ENCODE measurements at places on chromosomes 1 and 21.

DNA sequence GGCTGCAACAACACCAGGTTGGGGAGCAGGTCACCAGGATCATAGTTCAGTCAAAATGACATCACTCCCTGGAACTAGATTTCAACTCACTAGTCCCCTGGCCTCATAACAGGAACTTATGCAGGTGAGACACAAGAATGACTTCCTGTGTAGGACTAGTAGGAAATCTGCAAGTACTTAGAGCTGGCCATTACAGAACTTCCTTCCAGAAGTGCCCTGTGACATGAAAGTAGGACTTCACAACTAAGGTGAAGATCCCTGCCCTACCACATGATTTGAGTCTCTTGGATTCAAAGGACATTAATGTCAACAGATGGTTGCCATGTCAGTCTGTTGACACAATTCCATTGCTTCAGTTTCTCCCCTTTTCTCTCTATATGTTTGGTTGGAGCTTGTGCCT, 223.1 kb downstream of the RPS6KC1 start:
- DNase-seq = no peak

DNA sequence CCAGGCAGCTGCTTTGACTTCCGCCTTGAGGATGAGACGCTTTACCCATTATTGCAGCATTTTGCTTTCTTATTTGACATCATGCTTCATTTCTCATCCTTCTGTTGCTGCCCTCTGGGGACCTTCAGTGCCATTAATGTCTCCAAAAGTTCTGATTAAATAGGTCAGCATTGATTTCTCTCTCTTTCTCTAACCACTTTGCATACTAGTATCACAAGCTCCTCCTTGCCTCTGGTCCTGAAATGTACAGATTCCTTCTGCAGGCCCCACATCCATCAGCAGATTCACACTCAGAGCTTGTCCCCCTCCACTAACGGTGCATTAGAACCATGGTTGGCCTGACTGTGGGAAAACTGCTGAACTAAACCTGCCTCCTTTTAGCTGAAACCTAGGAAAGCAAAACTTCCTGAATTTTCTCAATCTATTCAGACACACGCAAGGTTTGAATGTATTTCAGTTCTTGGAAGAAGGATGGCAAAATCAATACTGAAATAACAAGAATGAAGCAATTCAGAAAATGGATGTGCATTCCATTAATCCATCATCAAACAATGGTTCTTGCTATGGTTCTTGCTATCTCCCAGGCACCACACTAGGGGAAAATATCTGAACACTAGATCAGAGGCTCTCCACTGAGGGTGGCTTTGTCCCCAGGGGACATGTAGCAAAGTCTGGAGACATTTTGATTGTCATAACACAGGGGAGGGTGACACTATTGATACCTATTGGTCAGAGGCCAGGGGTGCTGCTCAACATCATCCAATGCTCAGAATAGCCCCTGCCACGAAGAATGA, 154.5 kb downstream of the PCP4 start:
- DNase-seq = no peak

GRCh38 chr21:44596068-44596725, 3.9 kb upstream of the KRTAP10-6 start:
- peak; percentile 36 for DNase-seq

- peak; percentile 100 for DNase-seq
Observed at GRCh38 chr1:10495952-10496351, 21.2 kb downstream of the PEX14 start.

DNA sequence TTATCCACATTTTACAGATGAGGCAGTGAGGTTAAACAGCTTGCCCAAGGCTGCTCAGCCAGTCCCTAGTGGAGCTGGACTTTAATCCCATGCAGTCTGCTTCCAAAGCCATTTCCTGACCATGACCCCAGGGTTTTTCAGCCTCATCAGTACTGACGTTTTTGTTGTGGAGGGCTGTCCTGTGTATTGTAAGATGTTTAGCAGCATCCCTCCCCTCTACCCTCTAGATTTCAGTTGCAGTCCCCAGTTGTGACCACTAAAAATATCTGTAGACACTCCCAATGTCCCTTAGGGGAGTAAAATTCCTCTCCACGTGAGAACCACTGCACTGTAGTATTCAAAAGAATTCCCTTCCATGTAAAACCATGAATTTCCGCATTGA, 30.2 kb upstream of the C1orf105 start:
- no peak for DNase-seq

- peak; percentile 90 for DNase-seq
Observed at GRCh38 chr1:85581802-85582686, 1.5 kb downstream of the CCN1 start.

Data from epithelial cell of esophagus (primary cell).